Psoas muscle (tissue), 8 donors: ENCODE measurements at places on chromosomes 7 and 10. TPM values are rescaled to one million over a fixed set of nuclear protein-coding genes. Genes with fewer than 3 reads are reported as not detected.
A peak's percentile ranks its signal among the peaks of the same experiment; 100 is the strongest.

DNA sequence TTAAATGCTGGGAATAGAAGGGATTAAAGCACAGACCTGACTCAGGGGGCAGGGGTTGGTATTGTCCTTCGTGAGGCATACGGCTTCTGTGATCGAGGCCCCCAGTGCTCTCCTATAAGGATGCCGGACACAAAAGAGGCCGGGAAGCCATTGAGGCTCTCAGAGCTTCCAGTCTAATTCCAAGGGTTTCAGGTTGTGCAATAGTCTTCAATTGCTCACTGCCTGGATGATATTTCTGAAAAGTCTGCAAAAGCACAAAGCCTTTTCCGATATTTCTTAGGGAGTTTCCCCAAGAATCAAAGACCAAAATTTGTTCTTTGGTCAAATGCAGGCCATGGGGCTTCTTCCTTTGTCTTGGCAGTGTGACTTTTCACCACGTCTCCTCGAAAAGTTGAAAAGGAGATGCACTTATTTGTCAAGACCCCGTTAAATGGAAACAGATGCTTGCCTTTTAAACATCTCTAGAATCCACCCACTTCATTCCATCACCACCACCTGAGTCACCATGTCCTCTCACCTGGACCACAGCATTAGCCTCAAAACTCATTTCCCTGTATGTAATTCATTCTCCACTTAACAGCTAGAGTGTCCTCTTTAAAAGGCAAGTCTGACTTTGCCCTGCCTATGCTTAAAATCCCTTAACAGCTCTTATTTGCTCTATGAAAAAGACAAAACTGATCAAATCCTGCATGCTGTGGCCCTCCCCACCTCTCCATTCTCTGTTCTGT lies 134.8 kb upstream of the NAMPT start:
- H3K4me1 ChIP-seq, result peaks cover 25% of the 10 kb centered on the region
- DNase-seq, result no peak

The CALCR gene
- total RNA-seq, result 0.63 TPM

DNA sequence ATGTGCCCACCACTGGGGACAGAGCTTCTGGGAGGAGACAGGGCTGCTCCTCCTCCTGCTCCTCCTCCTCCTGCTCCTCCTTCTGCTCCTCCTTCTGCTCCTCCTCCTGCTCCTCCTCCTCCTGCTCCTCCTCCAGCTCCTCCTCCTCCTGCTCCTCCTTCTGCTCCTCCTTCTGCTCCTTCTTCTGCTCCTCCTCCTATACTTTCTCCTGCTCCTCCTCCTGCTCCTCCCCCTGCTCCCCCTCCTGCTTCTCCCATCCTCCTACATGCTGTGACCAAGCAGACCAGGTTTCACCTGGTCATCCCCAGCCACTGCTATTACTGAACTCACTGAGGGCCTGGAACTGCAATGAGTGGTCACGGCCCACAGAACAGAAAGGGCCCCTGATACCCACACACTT lies 154.0 kb upstream of the PPP2R2D start:
- H3K36me3 ChIP-seq, result no peaks in the 10 kb centered on the region
- DNase-seq, result no peak
- H3K27ac ChIP-seq, result no peak overlapping the region
- H3K4me3 ChIP-seq, result no peak overlapping the region
- H3K4me1 ChIP-seq, result no peaks in the 10 kb centered on the region
- peaks cover 40% of the 10 kb centered on the region for H3K27me3 ChIP-seq

- H3K36me3 ChIP-seq, result no peaks in the 10 kb centered on the region
- H3K4me1 ChIP-seq, result no peaks in the 10 kb centered on the region
Measured at GRCh38 chr10:24931236-24931635, 21.2 kb downstream of the PRTFDC1 start.

GRCh38 chr7:25821225-25821624 lies 330.8 kb upstream of the NFE2L3 start:
- H3K36me3 ChIP-seq, result no peaks in the 10 kb centered on the region
- no peaks in the 10 kb centered on the region for H3K27me3 ChIP-seq
- H3K27ac ChIP-seq, result no peak overlapping the region
- no peak overlapping the region for H3K4me3 ChIP-seq
- no peak for DNase-seq

The C10orf71 gene
- 113 TPM for total RNA-seq

DNA sequence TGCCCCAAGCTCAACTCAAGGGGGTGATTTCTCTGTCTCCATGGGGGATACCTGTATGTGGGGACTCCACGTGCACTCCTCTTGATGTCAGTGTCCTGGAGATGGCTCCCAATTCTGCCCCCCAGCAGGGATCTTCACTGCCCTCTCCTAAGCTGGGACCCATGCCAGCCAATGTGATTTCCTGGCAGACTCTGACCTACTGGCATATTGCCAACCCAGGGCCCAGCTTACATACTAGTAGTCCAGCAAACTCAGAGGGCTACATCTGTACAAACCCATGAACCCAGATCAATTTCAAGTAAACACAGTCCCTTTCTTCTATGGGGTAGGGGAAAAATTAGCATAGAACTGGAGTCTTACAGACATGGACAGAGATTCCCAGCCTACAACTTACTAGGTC lies 26.2 kb upstream of the BMPR1A start:
- no peak overlapping the region for H3K4me3 ChIP-seq
- H3K36me3 ChIP-seq, result peaks cover 63% of the 10 kb centered on the region
- no peaks in the 10 kb centered on the region for H3K27me3 ChIP-seq
- H3K27ac ChIP-seq, result peak overlapping the region; percentile 86

- DNase-seq, result no peak
- H3K4me1 ChIP-seq, result no peaks in the 10 kb centered on the region
- peaks cover 1% of the 10 kb centered on the region for H3K27me3 ChIP-seq
- no peak overlapping the region for H3K27ac ChIP-seq
- H3K36me3 ChIP-seq, result no peaks in the 10 kb centered on the region
Measured at GRCh38 chr10:118504467-118505205, 90.8 kb downstream of the PRLHR start.

The ATOH7 gene
- total RNA-seq, result not detected

The RNF32 gene
- total RNA-seq, result not detected

The FAM53B gene
- 49.5 TPM for total RNA-seq

- no peaks in the 10 kb centered on the region for H3K36me3 ChIP-seq
Measured at GRCh38 chr10:26479766-26480492, 41.8 kb downstream of the APBB1IP start.

DNA sequence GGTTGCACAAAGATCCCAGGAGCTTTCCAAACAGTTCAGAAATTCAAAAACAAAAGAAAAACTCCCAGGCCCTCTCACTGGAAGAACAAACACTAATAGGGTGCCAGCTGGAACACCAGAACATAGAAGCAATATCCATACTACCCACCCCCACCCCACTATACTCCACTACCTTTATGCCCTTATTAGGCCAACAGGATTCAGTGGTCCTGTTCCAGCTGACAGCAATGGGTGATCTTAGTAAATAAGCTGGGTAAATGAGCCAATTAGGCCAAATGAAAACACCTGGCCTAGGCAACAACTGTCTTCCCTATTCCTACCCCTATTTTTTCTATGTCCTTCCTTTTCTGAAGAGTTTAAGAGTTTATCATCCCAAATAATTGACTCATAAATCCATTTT lies 11.7 kb downstream of the NOC3L start:
- no peak overlapping the region for H3K4me3 ChIP-seq
- H3K36me3 ChIP-seq, result peaks cover 99% of the 10 kb centered on the region

- no peak overlapping the region for H3K27ac ChIP-seq
- no peaks in the 10 kb centered on the region for H3K36me3 ChIP-seq
- no peaks in the 10 kb centered on the region for H3K4me1 ChIP-seq
- no peak overlapping the region for H3K4me3 ChIP-seq
- DNase-seq, result no peak
- H3K27me3 ChIP-seq, result no peaks in the 10 kb centered on the region
Measured at GRCh38 chr10:109996225-109996624, 11.6 kb upstream of the ADD3 start.

DNA sequence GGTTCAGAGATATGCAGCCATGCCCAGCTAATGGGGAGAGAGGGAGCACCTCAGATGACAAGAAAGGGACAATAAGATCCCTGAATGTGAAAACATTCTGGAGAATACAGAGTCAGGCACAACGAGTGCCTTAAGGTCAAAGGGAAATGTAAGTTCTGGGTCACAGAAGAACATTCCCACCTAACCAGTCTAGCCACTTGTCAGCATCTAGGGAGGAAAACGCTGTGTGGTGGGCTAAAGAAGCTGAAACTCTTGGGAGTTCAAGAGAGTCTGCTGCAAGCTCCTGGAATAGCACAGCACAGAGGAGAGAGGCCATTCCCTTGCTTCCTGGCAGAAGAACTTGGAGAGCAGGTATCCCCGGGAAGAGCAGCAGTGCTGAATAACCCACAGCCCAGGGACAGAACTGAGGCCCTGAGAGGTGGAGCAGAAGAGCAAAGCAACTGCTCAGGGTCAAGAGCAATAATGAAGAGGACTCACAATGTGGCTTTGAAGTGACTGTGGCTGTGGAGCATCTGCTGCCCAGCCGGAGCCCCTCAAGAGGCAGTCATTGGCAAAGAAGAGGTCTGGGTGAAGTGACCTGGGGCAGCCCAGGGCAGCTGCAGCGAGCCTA lies 182.3 kb downstream of the NPSR1 start:
- H3K36me3 ChIP-seq, result no peaks in the 10 kb centered on the region
- H3K27ac ChIP-seq, result no peak overlapping the region
- H3K4me3 ChIP-seq, result no peak overlapping the region
- H3K27me3 ChIP-seq, result no peaks in the 10 kb centered on the region
- no peaks in the 10 kb centered on the region for H3K4me1 ChIP-seq

GRCh38 chr10:99331207-99331803 lies 2.1 kb downstream of the CNNM1 start:
- DNase-seq, result no peak
- peaks cover 20% of the 10 kb centered on the region for H3K27me3 ChIP-seq
- no peak overlapping the region for H3K4me3 ChIP-seq
- no peak overlapping the region for H3K27ac ChIP-seq
- peaks cover 4% of the 10 kb centered on the region for H3K4me1 ChIP-seq

The DNAH11 gene
- 0.30 TPM for total RNA-seq

The ELFN1 gene
- 0.64 TPM for total RNA-seq

The HGF gene
- 2.0 TPM for total RNA-seq

GRCh38 chr10:129785536-129785981 lies 178.5 kb downstream of the EBF3 start:
- H3K27ac ChIP-seq, result no peak overlapping the region
- no peaks in the 10 kb centered on the region for H3K36me3 ChIP-seq
- no peak for DNase-seq
- H3K4me3 ChIP-seq, result no peak overlapping the region
- no peaks in the 10 kb centered on the region for H3K27me3 ChIP-seq

GRCh38 chr10:113712755-113713639 lies 33.3 kb downstream of the CASP7 start:
- DNase-seq, result no peak
- peaks cover 15% of the 10 kb centered on the region for H3K36me3 ChIP-seq
- no peak overlapping the region for H3K27ac ChIP-seq
- H3K4me3 ChIP-seq, result no peak overlapping the region

GRCh38 chr7:140358412-140359051 lies 39.8 kb downstream of the SLC37A3 start:
- no peaks in the 10 kb centered on the region for H3K4me1 ChIP-seq
- no peak for DNase-seq

DNA sequence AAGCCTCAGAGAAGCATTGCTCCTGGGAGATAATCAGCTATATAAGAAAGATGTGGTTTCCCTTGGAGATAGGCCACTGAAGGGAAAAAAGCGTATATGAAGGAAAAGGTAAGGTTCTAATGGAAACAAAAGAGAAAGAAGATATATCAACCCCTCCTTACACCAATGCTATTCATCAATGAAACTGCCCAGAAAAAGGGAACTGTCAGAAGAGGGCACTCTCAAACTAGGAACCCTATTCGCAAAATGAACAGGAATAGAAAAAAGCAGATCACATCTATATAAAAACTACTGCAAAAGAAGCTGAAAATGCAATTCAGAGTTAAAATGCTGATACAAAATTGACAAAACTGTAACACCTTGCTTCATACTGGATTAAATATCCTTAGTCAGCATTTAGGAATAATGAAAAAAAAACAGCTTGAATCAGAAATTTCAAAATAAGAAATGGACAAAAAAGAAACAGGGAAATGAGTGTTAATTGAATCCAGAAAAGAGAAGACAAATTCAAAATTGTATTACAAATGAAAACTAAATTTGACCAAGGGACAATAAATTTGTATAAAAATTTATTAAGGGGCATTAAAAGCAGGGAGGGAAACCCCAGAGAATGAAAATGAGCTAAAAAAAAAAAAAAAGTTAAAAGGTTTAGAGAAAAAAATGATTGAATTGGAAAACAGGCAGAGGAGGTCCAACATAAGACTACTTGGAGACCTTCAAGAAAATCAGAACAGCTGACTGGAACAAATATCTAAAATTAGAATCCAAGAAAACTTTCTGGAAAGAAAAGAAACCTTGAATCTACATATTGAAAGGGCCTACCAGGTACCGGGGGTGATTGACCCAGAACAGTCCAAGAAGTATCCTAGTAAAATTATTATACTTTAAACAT lies 17.9 kb downstream of the NHLRC2 start:
- H3K27ac ChIP-seq, result no peak overlapping the region
- H3K4me1 ChIP-seq, result no peaks in the 10 kb centered on the region
- H3K36me3 ChIP-seq, result no peaks in the 10 kb centered on the region
- no peak overlapping the region for H3K4me3 ChIP-seq
- no peak for DNase-seq

GRCh38 chr7:68176974-68177373 lies 1180.3 kb downstream of the TYW1 start:
- no peaks in the 10 kb centered on the region for H3K36me3 ChIP-seq
- H3K4me3 ChIP-seq, result no peak overlapping the region
- H3K27me3 ChIP-seq, result no peaks in the 10 kb centered on the region
- peak; percentile 29 for DNase-seq

DNA sequence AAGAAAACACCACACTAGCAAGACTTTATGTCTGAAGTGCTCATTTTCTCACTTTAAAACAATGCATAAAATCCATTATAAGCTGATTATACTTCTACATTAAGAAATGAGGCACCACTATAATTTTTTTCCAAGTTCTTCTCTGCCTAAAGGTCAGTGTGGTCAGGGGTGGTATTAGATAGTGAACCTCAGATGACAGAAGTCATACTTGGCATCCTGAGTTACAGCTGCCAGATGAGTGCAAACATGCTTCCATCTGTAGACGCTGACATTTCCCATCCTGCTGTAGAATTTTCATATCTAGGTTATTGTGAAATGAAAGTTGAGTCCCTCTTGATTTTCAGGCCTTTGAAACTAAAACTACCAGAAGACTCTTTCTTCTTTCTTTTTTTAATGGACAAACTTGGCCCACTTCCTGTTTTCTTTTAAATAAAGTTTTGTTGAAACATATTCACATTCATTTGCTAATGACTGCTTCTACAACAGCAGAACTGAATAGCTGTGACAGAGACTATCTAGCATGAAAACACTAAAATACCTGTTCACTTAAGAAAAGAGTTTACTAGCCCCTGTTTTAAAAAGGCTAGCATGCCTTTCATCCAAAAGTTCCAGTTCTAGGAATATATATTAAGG lies 900.8 kb downstream of the XPNPEP1 start:
- H3K27ac ChIP-seq, result no peak overlapping the region
- H3K4me1 ChIP-seq, result no peaks in the 10 kb centered on the region
- no peak overlapping the region for H3K4me3 ChIP-seq
